ENCODE measurements at places on chromosomes 6 and 20. TPM values are rescaled to one million over a fixed set of nuclear protein-coding genes. Genes with fewer than 3 reads are reported as not detected.

Gene RAB32
- total RNA-seq, result 23.8 TPM

Gene NOX3
- total RNA-seq, result not detected

Gene BMP5
- 2.4 TPM for total RNA-seq

GRCh38 chr6:170227521-170227983 lies 63.3 kb downstream of the DLL1 start:
- no peak overlapping the region for H3K27ac ChIP-seq
- H3K36me3 ChIP-seq, result no peaks in the 10 kb centered on the region
- peaks cover 19% of the 10 kb centered on the region for H3K4me1 ChIP-seq

- peaks cover 39% of the 10 kb centered on the region for H3K4me1 ChIP-seq
- no peaks in the 10 kb centered on the region for H3K27me3 ChIP-seq
- no peak overlapping the region for H3K4me3 ChIP-seq
- no peak overlapping the region for H3K27ac ChIP-seq
- DNase-seq, result no peak
These were observed 99.0 kb downstream of the CAP2 start for GRCh38 chr6:17492350-17492749.

GRCh38 chr6:113287396-113287795 lies 569.7 kb upstream of the MARCKS start:
- no peak for DNase-seq
- H3K4me3 ChIP-seq, result no peak overlapping the region
- H3K4me1 ChIP-seq, result no peaks in the 10 kb centered on the region
- H3K36me3 ChIP-seq, result peaks cover 18% of the 10 kb centered on the region
- no peaks in the 10 kb centered on the region for H3K27me3 ChIP-seq
- H3K27ac ChIP-seq, result no peak overlapping the region

DNA sequence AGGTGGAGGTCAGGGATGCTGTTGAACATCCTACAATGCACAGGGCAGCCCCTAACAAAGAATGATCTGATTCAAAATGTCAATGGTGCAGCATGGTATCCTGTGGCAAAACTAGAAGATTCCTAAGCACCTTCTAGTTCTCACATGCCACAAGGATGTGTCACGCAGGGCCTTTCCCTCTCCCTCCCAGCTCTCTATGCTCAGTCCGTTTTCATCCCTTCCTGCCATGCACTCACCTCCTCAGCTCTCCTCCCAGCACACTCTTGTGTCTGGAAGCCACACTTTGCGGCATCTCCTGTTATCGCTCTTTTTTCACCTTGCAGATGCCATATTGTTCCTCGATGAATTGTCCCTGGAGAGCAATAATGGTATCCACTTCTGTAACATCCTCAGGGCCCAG lies 263.4 kb downstream of the CDC5L start:
- no peaks in the 10 kb centered on the region for H3K36me3 ChIP-seq
- DNase-seq, result no peak
- H3K4me1 ChIP-seq, result peaks cover 14% of the 10 kb centered on the region
- no peak overlapping the region for H3K27ac ChIP-seq
- no peak overlapping the region for H3K4me3 ChIP-seq

DNA sequence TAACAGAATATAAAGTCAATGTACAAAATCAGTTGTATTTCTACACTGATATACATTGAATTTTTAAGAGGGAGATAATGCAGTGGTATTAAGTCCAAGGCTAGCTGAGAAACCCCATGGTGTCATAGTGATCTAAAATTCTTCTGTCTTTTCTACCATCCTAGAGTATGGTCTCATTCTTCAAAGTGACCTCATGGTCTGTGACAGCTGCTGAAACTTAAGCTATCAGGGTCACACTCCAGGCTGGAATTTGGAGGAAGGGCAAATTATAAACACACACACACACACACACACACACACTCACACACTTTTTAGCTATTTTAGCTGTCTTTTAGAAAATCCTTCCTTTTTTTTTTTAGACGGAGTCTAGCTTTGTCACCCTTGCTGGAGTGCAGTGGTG lies 47.3 kb upstream of the DYNLRB1 start:
- no peak for DNase-seq
- no peak overlapping the region for H3K27ac ChIP-seq
- H3K4me3 ChIP-seq, result no peak overlapping the region
- peaks cover 21% of the 10 kb centered on the region for H3K36me3 ChIP-seq

Data from neural crest cell (in vitro differentiated cells).